ENCODE measurements at places on chromosomes 13 and 19. TPM values are rescaled to one million over a fixed set of nuclear protein-coding genes. Genes with fewer than 3 reads are reported as not detected.

DNA sequence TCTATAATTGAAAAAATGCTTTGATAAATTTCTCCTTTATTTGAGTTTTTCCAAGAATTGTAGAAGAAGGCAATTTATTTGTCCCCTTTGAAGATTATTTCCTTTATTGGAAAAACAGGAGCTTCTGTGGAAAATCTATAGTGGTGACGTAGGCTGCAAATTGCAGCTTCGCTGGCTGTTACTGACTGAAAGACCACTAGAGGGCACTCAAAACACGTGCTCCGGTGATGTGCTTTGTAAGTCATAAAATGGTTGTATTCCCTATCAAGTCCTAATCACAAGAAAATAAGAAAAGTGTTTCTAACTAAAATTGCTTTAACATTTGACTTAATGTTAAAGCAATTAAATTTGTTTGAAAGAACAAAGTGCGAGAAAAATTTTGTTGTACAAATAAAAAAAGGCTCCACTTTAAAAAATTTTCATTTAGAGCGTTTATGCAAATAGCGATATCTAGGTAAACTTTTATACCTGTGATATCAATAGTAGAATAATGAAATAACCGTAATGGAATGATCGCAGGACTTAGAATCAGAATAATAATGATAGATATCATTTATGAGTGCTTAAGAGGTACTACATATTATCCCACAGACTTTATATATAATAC lies 638.2 kb upstream of the SPRY2 start:
- DNase-seq, result no peak

DNA sequence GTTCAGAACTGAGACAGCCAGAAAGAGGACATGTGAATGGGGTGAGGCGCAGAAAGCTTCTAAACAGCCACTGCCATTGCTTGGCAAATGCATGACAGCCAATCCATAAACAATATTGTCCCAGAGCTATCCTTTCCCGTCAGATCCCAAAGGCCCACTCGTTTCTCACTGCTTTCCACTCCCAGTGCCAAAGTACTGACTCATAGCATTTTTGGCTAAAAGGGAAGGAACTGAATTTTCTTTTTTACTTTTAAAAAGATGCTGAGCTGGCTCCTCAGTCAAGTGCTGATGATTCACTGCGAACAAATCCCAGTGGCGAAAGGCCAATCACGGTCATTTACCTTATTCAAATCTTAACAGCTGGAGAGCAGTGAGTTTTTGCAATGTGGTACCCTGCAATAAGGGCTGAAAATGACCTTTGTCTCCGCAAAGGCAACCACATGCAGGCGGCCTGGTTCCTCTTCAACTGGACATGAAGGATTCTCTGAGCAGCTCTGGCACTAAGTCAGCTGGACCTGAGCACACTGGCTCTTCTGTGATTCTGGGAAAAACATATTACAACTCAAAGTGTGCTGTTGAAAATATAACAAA lies 151.7 kb downstream of the DCLK1 start:
- peak; percentile 72 for DNase-seq

Gene ABHD13
- total RNA-seq, result 5.4 TPM

GRCh38 chr13:79668201-79668752 lies 187.3 kb downstream of the NDFIP2 start:
- no peak for DNase-seq

Gene C19orf33
- total RNA-seq, result 1.5 TPM

Gene RCBTB1
- total RNA-seq, result 23.1 TPM

DNA sequence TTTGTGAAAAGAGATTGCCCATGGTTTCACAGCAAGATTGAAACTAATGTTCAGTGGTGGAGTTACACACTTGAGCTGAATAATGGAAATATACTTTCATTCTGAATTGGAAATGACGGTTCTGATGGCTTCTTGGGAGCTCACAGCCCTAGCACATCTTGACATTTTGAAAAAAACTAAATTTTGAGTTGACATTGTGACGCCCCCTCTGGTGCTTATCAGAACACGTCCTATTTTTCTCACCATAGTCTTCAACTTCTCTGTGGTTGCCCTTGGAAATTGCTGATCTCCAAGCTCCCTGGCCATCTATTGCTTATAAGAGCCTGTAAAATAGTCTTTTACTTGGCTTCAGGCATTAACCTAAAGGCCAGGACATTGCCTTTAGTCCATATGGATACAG lies 202.1 kb downstream of the OXGR1 start:
- no peak for DNase-seq

DNA sequence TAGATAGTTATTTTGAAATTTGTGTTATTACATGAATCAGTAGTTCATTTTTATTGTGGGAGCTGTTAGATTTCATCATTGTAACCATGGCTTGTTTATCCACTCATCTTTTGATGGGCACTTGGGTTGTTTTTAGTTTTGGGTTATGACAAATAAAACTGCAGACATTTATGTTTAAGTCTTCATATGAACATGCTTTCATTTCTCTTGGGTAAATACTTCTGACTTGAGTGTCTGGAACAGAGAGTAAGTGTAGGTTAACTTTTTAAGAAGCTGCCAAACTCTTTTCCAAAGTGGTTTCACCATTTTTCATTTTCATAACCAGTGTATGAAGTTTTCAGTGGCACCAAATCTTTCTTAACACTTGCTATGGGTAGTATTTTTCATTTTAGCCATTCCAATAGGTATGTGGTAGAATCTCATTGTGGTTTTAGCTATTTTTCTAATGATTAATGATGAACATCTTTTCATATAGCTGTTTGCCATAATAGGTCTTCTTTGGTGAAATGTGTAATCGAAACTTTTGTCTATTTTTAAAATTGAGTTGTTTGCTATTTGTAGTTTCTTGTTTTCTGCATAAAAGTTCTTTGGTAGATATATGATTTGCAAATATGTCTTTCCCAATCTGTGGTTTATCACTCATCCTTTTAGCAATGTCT lies 17.9 kb downstream of the SLAIN1 start:
- DNase-seq, result no peak

DNA sequence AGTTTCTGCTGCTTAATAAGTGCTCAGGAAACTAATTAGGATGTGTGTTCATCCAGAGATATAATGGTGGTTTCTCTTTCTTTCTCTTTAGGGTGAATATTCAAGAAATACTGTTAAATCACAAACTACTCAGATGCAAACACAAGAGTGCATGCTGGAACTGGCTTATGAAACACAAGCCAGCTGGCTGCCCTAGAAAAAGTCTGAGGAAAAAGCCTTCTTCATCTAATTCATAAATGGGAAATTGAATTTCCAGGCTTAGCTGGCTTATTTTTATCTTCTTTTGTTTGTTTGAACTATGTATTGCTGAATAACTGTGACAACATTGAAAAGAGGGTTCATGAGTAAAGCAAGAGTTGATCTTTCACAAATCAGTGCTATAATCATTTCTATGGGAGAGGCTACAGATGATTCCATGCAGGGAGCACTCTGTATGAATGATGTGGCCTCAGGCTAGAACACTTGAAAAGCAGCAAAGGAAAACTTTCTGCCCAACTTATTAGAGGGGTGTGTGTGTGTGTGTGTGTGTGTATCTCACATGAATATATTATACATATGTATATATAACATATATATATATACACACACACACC lies 69.8 kb upstream of the SCEL start:
- DNase-seq, result no peak

Gene KCNN4
- 0.50 TPM for total RNA-seq

Gene KIR3DL2
- not detected for total RNA-seq

Gene SLC25A23
- 110 TPM for total RNA-seq

Gene PCDH9
- total RNA-seq, result 12.9 TPM

DNA sequence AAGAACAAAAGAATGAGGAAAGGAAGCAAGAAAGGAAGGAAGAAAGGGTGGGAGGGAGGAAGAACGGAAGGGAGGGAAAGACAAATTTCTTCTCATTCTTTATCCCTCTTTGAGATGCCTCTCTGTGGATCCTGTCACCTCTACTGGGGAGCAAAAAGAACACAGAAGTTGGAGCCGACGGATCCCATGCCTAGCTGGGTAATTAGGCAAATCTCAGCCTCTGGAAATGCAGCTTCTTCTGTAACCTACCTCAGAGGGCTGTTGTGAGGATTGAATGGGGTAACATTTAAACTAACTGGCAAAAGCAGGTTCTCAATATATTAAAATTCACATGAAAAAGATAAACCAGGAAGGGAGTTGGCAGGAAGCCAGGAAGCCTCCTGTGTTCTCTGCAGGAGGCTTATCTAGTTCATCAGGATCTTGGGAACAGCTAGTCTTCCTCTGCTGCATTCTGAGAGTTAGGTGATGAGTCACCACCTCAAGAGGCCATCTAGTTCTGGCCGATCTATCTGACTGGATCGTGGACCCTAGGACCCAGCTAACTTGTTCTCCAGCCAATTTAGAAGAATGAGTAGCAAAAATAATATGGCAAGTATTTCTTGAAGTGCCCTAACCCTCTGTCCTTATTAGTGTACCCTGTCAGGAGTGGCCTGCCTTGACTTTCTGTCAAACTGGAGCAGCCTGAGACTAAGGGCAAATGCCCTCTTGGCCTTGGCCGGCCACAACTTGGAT lies 15.2 kb upstream of the CPB2 start:
- peak; percentile 28 for DNase-seq

- no peak for DNase-seq
Measured at GRCh38 chr19:23909222-23909621, 5.5 kb upstream of the ZNF726 start.

DNA sequence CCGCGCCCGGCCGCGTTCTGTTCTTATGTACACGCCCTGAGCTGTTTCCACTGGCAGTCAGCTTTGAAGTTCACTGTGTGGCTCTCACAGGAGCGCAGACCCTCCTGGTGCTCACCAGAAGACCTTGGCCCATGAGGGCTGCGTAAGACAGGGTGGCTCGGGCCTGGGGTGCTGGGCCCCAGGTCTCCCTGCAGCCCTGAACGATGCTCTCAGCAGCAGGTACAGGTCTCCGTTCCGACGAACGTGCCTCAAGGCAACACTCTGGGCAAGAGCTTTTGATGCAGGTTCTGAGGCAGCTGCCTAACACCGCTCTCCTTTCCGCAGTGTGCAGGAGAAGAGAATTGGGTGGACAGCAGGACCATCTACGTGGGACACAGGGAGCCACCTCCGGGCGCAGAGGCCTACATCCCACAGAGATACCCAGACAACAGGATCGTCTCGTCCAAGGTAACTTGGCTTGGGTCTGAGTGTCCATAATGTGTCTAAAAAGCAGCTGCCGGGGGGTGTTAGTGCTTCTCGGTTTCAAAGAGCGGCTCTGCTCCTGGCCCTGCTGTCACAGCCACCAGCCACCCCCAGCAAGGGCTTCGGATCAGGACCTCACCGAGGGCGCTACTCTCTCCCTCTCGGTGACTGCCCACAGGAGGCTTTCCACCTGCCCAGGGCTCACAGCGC lies 95.1 kb downstream of the ATP11A start:
- no peak for DNase-seq

DNA sequence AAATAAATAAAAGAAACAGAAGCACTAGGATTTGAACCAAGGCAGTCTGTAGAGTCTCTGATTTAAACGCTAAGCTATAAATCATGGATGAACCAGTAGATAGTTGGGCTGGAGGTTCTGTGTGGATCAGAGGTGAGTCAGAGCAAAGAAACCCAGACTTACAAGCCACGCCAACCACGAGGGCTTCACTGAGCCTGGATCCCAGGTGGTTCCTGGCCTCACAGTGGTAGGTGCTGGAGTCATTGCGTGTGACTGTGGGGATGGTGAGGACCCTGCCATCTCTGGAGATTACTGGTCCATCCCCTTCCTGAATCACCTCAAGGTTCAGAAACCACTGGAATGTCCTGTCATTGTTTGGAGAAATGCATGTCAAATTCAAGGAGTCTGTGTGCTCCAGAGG lies 19.3 kb upstream of the CEACAM20 start:
- DNase-seq, result no peak

DNA sequence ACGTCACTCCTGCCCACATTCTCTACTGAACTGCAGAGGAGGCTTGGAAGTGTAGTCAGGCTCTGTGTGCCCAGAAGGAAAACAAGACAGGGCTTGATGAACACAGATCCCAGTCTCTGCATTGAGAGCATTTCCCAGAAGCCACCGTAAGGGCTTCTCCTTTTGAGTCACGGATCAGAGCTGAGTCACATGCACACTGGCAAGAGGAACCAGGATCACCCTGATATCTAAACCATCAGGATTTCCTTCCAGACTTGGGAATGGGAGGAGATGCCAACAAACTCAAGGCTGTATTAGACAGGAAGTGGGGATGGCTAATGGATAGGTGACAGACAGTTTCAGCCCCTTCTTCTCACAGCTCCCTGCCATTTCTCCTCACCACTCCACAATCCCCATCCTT lies 17.7 kb upstream of the FBXO17 start:
- no peak for DNase-seq
